ENCODE measurements at places on chromosomes 13 and 19. TPM values are rescaled to one million over a fixed set of nuclear protein-coding genes. Genes with fewer than 3 reads are reported as not detected.

CD22 gene
- 2.2 TPM for total RNA-seq

PTGIR gene
- not detected for total RNA-seq

CERS1 gene
- total RNA-seq: 5.1 TPM

KLHL1 gene
- total RNA-seq: not detected

CCDC169 gene
- 0.57 TPM for total RNA-seq

INSL3 gene
- total RNA-seq: 0.67 TPM

C19orf81 gene
- total RNA-seq: 8.2 TPM

APLP1 gene
- total RNA-seq: 103 TPM

C19orf33 gene
- total RNA-seq: 777 TPM

LILRB2 gene
- not detected for total RNA-seq

CEACAM8 gene
- not detected for total RNA-seq

ARHGEF7 gene
- total RNA-seq: 19.5 TPM

FAAP24 gene
- total RNA-seq: 17.0 TPM

CACNA1A gene
- 0.35 TPM for total RNA-seq

ZNF132 gene
- total RNA-seq: 0.10 TPM

FZR1 gene
- total RNA-seq: 35.4 TPM

ONECUT3 gene
- total RNA-seq: not detected

KCNRG gene
- 0.42 TPM for total RNA-seq

CATSPERD gene
- total RNA-seq: not detected

SMIM44 gene
- not detected for total RNA-seq

ARL11 gene
- total RNA-seq: not detected

ZNF837 gene
- 1.7 TPM for total RNA-seq

CRX gene
- total RNA-seq: not detected

DENND1C gene
- total RNA-seq: 0.30 TPM

Measured in A549 treated with RU486 at 1 μM for 4 hours (cell line).